Lung microvascular endothelial cell (primary cell): ENCODE measurements at places on chromosomes 12 and 14.
A peak's percentile ranks its signal among the peaks of the same experiment; 100 is the strongest.

DNA sequence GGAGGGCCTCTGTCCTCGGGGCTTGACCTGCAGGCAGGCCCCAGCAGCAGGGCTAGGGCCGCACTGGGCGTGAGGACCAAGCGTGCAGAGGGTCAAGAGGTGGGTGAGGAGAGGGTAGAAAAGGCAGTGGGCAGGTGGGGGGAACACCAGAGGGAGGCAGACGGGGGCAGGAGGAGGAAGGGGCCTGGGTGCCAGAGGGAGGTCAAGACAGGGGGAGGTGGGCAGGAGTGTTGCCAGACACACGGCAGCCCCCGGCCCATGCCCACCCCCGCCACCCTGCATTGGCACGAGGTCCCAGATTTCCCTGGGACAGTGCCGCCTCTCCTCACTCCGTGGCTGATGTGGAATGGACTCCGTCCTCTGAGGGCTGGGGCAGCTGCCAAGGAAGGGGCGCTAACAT, 8.2 kb downstream of the TMEM121 start:
- DNase-seq, result no peak

- no peak for DNase-seq
These were observed 55.1 kb upstream of the PIK3C2G start for GRCh38 chr12:18206198-18206597.

DNA sequence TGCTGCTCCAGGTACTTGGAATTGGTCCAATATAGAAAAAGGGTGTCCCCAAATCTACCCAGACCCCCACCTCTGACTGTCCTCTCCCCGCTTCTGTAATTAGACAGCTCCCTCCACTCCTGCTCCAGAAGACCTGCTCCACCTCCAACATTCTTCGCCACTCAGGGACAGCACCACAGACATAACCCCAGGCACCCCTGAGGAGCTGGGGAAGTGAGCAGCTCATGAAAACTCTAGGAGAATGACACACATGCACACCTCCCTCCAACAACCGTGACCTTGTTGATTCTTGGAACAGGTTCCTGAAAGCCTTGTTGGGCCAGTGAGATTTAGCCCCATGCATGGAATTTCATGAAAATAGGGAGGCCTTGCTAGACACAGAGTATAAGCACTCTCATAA, 8.2 kb downstream of the KRT4 start:
- no peak for DNase-seq

DNA sequence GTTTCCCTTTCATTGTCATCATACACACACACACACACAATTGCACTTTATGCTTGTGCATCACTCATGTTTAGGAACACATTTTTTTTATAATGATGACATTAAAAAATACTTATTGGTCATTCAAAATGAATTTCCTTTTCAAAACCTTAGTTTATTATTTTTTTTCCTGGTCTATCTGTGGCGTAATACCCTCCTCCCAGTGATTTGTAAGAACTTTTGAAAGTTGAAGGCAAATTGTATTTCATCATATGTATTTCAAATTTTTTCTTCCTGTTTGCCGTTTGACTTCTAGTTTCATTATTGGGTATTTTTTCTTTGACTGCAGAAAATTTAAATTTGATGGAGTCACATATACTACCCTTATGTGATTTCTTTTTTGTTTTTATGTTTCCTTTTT, 2.5 kb upstream of the LRRK2 start:
- DNase-seq, result no peak

DNA sequence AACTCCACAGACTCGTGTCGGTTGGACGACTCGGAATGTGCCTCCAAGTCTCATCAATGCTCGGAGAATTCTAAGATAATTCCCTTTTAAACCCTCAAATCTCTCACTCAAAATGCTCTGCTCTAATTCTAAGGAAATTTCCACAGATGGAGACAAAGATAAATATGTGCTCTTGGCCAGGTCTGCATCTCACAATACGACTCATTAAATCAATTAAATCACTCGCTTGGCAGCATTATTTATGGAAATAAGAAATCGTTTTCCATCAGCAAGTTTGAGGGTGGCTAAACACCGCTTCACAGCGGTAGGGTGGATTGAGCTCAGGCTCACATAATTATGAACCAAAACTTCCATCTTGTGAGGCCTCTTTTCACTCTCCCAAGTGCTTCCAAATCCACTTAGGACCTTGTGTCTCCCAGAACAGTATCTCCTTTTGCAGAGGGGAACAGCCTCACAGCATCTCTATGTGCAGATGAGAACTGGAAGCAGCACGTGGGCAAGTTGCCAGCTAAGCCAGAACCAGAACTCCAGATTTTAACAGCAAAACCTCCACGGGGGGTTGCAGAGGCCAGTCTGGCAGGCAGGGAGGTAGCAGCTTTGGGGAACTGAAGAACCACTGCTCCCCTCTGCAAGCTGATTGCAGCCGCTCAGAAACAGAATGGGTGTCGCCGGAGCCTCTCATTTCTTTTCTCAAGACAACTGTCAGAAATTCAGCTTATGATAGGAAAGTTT, 43.8 kb downstream of the RIMBP2 start:
- no peak for DNase-seq

GRCh38 chr12:93200291-93200917, 177.3 kb upstream of the NUDT4 start:
- DNase-seq, result no peak

- no peak for DNase-seq
These were observed 317.4 kb upstream of the DDHD1 start for GRCh38 chr14:53470351-53471043.

GRCh38 chr12:126685636-126686035, 1581.3 kb upstream of the TMEM132C start:
- no peak for DNase-seq

GRCh38 chr12:29719381-29719780, 64.4 kb downstream of the TMTC1 start:
- no peak for DNase-seq

DNA sequence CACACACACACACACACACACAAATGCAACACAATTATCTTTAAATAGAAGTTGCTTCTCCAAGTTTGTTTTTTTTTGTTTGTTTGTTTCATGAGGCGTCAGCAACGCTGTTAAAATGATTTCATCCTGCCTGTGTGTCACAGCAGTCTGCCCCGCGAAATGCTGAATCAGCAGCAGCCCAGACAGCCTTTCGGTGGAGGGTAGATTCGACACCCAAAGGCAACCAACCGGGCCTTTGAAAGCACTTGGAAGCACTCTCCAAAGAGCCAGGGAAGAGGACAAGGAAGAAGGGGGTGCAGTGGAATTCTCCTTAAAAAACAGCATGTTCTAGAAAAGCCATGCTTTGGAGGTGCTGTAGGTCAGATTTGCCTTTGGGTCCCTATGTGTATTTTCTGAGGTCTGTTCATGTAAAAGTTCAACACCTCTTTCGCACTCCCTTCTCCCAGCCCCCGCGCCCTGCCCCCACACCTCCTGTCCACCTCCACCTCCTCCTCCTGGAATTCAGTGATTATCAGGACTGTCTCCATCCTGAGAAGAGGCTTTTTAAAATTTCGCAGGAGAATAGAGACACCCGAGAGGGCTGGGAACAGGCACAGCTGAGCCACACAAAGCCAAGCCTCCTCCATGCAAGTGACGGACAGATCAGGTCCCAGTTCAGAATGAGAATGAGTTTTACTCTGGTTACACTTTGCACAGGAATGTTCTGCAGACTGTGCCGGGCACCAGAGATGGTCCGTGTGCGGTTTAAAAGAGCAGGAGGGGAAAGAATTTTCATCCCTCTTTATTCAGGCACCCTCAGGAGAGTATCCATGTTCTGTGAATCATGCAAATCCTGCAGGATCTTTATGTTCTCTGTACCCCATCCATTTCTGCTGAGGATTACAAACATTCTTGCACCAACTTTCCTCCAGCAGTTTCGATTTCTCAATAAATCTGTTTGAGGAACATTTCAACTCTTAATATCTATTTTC, 177.9 kb downstream of the ETV6 start:
- no peak for DNase-seq

- DNase-seq, result peak; percentile 30
These were observed 39.4 kb upstream of the PPP2R5C start for GRCh38 chr14:101721951-101722661.

GRCh38 chr14:72608391-72609204, 285.3 kb downstream of the DPF3 start:
- DNase-seq, result peak; percentile 88

DNA sequence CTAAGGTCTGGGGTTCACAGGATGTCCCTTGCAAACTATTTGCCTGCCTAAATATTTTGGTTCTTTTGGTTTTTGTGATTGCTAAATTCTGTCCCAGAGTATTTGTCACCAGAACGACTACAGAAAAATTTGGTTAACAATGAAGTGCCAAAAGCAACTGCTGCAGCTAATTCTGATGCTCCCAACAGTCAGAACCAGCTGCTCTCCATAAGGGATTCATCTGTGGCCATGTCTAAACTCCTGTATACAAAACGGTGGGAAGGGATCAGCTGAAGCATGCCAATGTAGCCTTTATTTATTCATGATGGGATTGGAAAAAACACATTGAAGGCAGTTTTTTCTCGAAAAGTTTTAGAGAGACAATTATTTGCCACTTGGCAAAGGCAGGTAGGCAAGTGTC, 29.3 kb upstream of the PELI2 start:
- DNase-seq, result no peak

GRCh38 chr12:49293056-49293956, 1.6 kb upstream of the PRPH start:
- no peak for DNase-seq

- DNase-seq, result no peak
These were observed 6.0 kb upstream of the UBC start for GRCh38 chr12:124920353-124920935.

DNA sequence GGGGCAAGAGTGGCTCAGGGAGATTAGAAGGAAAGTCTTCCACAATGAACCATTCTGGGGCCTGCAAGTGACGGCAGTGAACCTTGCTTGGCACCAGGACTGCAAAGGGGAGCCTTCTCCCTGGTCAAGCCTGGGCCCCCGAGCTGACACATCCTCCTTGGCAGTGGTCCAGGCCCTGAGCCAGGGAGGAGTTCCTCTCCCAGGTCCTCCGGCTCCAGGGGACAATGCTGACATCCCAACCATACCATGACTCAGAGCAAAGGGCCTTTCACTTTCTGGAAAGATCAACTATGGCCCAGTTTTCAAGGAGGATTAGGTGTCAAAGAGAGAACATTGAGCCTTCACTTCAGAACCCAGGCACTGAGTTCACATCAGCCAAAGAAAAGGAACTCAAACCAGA, 756.5 kb upstream of the TBX3 start:
- DNase-seq, result no peak

- DNase-seq, result no peak
These were observed 1244.9 kb upstream of the SEL1L start for GRCh38 chr14:82778601-82779000.

DNA sequence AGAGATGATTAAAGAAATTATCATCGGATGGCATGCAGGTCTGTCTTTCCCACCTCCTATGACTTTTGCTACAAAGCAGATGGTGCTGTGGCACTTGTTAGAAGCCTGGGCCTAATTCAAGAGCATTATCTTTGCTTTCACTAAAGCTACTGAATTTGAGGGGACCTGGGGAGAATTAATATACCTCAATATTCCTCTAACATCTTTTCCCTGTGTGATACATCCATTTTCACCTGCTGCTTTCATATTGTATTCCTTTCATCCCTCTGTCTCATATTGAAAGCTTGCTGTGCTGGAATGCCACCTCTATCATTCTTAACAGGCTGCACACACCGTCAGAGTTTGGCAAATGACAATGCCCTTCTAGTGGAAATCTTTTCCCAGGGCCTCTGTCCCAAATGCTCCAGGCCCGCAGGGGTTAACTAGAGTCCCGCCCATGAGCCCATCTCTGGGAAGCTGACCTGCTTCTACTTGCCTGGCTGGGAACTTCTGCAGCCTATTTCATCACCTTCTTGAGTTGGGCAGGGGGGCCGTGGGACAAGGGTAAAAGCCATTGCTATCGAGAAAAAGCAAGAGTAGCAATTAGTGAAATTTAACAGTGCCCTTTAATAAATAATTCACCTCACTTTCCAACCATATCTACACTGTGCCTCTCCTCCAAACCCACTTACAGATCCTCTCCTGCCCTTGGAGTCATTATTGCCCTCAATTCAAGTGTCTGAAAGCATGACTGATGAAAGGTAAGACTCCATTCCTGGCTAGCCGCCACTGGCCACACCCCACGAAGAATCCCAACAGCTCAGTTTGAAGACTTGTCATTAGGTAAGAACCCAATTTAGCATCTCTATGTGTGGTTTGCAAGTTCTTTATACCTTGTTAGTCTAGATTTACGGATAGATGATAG, 126.7 kb upstream of the BTG1 start:
- DNase-seq, result no peak

GRCh38 chr14:37078131-37078530, 94.3 kb downstream of the SLC25A21 start:
- no peak for DNase-seq

GRCh38 chr12:117936722-117937484, 31.9 kb downstream of the KSR2 start:
- DNase-seq, result no peak

GRCh38 chr12:24415934-24416333, 466.5 kb upstream of the SOX5 start:
- DNase-seq, result no peak

GRCh38 chr12:114682106-114682784, 1.7 kb downstream of the TBX3 start:
- no peak for DNase-seq

DNA sequence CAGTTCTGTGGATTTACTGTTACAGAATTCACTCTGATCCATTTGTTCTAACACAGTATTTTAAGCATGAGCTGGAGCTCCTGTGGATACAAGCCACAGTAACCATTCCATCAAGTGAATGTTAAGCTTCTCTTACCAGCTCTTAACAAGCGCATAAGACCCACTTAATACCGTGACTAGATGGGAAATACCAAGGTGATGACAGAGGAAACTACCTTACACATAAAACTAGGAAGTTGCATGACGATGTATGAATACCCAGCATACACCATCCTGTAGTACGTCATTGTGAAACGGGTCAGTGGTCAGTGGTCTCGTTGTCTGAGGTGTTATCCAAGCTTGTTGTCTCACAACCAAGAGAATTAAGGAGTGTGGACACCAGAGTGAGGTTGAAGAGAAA, 2.0 kb upstream of the GALC start:
- no peak for DNase-seq

- DNase-seq, result no peak
These were observed 187.5 kb upstream of the SLC38A2 start for GRCh38 chr12:46560089-46560488.

DNA sequence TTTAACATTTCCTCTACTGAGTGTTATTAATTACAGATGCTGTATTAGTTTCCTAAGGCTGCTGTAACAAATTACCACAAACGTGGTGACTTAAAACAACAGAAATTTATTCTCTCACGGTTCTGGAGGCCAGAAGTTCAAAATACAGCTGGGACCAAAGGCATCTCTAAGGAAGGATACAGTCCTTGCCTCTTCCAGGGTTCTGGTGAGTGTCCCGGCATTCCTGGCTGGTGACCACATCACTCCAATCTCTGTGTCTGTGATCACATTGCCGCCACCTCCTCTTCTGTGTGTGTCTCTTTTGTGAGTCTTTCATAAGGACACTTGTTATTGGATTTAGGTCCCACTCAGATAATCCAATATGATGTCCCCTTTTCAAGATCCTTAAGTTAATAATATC, 85.1 kb upstream of the CCDC198 start:
- no peak for DNase-seq
